ENCODE measurements at places on chromosomes 5 and 9.

DNA sequence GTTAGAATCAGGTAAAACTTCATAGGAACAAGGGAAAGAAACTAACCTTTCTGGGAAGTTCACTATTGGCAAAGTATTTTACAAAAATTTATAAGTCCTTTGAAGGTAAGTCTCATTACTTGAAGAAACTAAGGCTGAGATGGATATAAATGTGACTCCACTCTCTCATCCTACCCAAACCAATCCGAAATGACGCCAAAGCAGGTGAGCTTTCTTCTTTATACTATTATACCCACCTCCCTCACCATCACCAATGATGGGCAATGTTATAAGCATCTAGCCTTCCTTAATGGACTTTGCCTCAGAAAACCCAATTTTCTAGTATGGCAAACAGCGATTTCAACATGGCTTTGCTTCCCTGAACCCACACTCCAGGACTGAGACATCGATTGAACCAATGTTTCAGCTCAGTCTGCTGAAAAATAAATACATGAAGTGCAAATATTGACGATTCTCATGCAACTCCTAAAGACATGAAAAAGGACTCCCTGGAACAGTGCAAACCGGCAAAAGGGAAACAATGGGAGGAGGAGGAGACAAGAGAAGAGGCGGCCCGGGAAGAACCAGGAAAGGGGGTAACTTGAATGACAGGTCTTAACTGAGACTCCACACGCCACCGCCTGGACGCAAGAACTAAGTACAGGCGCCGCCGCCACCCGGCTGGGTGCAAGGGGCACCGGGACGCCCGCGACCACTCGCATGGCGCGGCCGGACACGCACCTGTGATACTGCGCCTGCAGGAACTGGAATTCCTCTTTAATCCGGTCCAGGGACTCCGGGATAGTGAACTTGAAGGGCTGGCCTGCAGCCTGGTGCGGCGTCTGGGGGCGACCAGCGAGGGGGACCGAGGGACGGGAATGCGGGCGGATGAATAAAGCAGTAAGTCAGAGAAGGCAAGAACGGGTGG is 2.5 kb downstream of the TLE1 start:
- DNase-seq = peak; percentile 48

DNA sequence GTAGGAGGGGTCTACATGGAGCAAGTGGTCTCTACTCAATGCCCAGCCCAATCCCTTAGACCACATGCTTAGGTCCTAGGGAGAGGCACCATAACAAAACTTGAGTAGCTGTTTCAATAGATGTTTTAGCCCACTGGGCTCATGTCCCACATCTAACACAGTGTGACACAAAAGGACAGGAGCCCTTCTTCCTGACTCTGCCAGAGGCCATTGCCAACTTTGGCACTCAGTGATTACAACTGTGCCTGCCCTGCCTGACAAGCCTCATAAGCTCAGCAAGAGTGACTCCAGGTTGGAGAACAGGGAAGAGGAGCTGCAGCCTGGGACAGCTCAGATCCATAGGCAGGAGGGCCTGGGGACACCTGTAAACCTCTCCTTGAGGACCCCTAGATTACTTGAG is 230.8 kb downstream of the ENC1 start:
- no peak for DNase-seq

DNA sequence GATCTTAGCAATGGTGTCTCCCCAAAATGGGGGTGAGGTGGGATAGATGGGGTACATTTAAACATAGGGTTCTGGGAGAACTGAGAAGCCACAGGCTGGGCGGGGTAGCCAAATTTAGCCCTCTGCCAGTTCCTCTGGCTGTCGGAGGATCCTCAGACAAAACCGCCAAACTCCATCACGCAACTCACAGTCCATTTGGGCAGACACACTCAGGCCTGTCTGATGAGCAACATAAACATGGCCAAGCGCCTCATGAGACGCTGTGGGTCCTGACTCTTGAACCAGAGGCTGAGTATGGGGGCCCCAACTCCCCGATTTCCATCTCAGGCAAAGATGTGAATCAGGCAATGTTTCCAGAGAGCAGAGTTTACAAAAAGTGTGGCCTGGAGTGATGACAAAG is 162.3 kb downstream of the FGF18 start:
- no peak for DNase-seq

DNA sequence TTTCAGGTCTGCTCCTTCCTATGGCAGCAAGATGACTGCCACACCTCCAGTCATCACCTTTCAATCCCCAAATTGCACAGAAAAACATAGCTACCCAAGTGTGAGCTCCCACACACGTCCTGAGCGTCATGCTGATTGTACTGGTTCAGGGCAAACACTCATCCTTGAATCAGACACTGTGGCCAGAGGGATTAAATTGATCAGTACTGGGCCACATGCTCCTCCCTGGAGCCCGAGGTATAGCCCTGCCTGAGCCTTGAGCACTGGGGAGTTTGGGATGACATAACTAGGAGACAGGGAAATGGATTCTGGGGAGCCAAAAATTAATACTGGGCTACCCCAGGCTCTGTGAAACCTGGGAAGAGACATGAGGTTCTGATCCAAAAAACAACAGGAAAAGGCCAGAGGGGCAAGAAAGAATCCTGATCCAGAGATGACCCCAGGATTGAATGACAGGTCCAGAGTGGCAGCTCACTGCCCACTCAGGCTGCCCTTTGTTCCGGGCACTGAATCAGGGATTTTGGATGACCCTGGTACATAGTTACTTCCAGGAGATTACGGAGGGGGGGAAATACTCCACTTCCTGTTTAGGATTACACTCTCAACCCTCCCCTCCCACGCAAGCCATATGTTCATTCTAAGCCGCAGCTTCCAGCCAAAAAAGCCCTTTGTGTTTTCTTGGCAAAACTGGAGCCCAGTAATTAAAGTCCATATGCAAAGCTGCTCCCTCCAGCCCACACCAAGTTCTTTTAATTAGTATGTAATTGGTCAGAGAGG is 141.6 kb upstream of the SPRY4 start:
- DNase-seq = no peak

GRCh38 chr9:38347271-38347671 is 45.2 kb upstream of the ALDH1B1 start:
- DNase-seq = no peak

GRCh38 chr9:82423700-82424099 is 435.1 kb downstream of the SPATA31D1 start:
- no peak for DNase-seq

DNA sequence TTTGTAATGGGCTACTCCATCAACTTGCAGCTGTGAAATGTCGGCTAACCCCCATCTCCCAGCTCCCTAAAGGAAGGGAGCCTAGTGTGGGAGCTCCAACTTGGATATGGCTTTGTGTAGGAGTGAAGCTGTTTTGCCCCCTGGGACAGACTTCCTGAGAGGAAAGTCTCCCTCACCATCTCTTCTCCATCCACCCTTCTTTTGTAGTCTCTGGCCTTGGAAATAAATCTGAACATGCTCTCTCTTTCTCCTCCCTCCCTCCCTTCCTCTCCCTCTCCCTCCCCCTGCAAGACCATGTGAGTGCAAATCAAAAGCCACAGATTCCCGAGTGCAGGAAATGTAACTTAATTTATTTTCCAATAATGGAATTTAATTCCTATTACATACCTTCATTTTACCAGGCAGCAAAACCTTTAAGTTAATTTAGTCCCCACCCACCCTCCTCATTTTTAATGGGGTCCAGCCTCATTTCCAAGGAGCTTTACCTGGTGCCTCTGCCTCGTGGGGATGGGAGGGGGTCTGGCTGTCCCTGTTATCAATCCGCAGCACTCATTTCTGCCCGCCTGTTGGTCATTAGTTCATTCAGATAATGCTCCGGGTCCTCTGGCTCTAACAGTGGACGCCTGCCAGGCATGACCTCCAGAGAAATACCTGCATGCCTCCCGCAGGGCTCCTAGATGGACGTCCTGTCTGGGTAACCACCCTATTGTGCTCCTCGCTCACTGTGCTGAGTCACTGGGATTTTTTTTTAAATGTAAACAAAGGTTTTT is 122.9 kb upstream of the TAF11L2 start:
- no peak for DNase-seq

DNA sequence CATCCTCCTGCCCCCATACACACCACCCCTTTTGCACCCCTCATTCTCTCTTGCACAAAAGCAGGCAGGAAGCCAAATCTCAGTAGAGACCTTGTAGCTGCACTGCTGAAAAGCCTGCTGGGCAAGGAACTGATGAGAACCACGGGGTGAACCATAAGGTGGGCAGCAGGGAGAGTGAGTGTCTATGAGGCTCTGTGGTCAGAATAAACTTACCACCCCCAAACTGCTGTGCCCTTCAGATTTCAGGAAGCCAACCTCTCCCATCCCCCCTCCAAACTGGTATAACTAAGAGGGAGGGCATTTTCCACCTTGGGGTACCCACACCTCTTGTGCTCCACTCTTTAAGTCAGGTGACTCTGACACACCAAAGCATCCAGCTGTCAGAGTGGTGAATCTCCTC is 471.4 kb downstream of the SPOCK1 start:
- DNase-seq = no peak

DNA sequence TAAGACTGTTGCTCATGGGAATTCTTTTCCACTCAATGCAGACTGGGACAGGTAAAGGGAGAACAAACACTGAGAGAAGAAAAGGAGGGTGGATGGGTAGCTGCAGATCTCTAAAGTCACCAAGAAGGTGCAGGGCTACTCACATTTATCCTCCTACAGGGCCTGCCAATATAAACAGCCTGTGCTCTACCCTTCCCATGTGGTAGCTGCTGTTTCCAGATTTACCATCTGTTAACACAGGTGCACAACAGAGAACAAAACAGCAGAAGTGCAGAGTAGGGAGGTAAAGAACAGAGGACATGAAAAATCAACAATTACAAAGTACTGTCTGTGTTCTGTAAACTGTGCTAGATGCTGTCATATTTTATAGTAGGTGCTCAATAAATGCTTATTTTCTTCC is 26.0 kb downstream of the JAKMIP2 start:
- DNase-seq = no peak

GRCh38 chr5:178577376-178577839 is 12.8 kb downstream of the COL23A1 start:
- no peak for DNase-seq

GRCh38 chr5:32562843-32563242 is 22.5 kb upstream of the SUB1 start:
- DNase-seq = no peak

- no peak for DNase-seq
Observed at GRCh38 chr9:74496406-74496805, 729 bp upstream of the RORB start.

GRCh38 chr5:154850255-154851062 is at the start of gene FAXDC2:
TSS of gene FAXDC2 (minus strand) at chr5:154850603. CDS start at chr5:154838178, 12,425 bp downstream.
- no peak for DNase-seq

DNA sequence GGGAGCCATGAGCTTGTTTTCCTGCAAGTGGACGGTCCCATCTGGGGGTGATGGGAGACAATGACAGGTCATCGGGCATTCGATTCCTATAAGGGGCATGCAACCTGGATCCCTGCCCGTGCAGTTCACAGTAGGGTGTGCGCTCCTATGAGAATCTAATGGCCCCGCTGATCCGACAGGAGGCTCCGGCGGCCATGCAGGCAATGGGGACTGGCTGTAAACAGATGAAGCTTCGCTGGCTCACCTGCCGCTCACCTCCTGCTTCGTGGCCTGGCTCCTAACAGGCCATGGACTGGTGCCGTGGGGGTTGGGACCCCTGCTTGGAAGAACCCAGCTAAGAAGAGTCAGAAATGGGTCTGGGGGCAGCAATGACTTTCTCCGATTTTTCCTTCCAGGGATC is 21.0 kb downstream of the PAEP start:
- DNase-seq = no peak

GRCh38 chr5:135313946-135314345 is 85.1 kb downstream of the MACROH2A1 start:
- no peak for DNase-seq

DNA sequence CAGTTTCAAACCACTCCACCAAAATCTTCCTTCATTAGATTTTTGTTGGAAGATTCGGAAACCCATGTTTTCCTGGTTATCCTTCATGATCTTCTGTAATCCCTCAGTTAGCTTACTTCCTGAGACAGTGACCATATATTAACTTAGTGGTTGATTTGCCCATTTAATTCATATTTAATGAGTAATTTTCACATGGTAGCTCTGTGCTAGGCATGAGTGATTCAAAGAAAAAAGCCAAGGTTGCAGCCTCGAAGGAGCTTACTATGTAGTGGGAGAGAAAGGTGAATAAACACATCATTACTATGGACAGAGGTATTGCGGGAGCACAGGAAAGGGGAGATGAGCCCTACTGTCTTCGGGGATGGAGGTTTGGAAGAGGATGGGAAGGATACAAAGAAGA is 158.5 kb downstream of the TLE1 start:
- DNase-seq = no peak

GRCh38 chr5:92177926-92178487 is 794.9 kb upstream of the ARRDC3 start:
- no peak for DNase-seq

GRCh38 chr9:6671416-6671815 is 25.9 kb upstream of the GLDC start:
- DNase-seq = no peak

DNA sequence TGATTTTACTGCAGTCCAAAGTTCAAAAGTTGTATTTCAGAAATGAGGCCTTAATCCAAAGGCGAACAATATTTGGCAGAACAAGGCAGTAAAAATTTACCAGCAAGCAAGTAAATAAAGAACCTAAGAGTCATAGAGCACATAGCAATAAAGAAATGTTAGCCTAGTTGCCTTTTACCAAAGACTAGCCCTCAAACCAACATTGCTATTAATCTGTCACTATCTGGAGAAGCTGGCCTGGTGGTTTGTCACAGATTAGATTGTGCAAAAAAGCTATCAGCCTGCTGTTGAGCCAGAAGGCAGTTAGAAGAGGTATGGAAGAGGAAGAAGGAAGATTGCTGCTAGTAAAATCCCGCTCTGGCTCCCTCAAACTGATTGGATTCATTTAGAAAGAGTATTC is 304.7 kb upstream of the KLF4 start:
- DNase-seq = no peak

DNA sequence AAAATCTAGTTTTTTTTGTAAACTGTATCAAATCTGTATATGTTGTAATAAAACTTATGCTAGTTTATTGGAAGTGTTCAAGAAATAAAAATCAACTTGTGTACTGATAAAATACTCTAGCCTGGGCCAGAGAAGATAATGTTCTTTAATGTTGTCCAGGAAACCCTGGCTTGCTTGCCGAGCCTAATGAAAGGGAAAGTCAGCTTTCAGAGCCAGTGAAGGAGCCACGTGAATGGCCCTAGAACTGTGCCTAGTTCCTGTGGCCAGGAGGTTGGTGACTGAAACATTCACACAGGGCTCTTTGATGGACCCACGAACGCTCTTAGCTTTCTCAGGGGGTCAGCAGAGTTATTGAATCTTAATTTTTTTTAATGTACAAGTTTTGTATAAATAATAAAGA is 24.3 kb downstream of the HMGCR start:
- DNase-seq = no peak

Data from CD4-positive, alpha-beta T cell treated with Interferon gamma for 1 hour (primary cell).